Caco-2 (cell line): ENCODE measurements at places on chromosomes 12 and 14.

- DNase-seq, result no peak
These were observed 16.1 kb upstream of the GNG2 start for GRCh38 chr14:51844081-51844881.

DNA sequence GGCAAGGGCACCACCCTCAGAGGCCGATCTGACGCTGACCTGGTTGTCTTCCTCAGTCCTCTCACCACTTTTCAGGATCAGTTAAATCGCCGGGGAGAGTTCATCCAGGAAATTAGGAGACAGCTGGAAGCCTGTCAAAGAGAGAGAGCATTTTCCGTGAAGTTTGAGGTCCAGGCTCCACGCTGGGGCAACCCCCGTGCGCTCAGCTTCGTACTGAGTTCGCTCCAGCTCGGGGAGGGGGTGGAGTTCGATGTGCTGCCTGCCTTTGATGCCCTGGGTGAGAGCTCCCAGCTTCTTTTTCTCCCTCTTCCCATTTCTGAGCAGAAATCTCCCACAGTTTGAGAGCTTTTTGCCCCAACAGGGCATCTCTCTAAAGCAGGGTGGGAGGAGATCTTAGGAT lies 1.8 kb downstream of the OAS1 start:
- no peak for DNase-seq

- DNase-seq, result no peak
These were observed 2.6 kb downstream of the FBRSL1 start for GRCh38 chr12:132492522-132492921.

DNA sequence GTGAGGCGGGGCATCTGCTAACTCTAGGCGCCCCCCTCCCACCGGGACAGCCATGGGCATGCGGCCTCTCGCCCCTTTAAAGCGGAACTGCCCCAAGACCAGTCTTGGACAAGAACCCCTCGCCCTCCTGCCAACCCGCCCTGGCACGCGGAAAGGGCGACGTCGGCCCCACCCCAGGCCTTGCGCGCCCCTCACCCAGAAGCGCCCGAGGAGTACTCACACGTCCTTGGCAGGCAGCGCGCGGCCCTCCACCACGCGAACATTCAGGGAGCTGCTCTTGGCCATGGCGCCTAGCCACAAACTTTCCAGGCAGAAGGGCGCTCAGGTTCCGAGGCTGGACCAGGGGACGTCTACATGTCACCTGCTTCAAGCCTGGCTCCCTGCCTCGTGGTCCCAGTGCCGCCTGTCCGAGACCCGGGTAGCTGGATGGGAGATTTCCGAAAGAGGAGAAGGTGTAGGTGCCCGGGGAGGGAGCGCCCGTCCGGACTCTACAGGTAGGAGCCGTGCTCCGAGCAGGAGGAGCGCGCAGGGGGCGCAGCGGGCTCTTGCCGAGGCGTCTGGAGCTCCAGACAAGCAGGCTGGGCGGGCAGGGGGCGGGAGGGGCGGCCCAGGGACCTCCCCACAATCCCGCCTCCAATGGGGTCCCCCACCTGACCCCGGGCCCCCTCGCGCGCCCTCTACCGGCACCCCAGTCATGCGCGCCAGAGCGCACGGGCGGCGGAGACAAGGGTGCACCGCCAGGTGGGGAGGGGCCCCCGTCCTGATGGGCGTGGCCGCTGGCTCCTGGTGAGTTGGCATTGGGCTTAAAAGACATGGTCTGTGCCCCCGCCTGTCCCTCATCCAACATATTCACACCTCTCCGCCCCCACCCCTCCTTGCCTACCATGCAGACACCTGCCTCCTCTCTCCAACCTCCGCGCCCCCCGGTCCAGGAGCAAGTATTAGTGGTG lies at the start of gene RASAL1:
Gene RASAL1, minus strand, starts transcription at position 584 of the 950 bp plus-strand sequence. Its CDS starts 299 bp downstream, at position 285.
- peak; percentile 54 for DNase-seq

GRCh38 chr12:92585115-92585727 lies 117.6 kb upstream of the PLEKHG7 start:
- DNase-seq, result no peak

- no peak for DNase-seq
These were observed 28.4 kb downstream of the LRTM2 start for GRCh38 chr12:1848745-1849144.
